Mammary microvascular endothelial cell (primary cell): ENCODE measurements at places on chromosomes 7 and 10. TPM values are rescaled to one million over a fixed set of nuclear protein-coding genes. Genes with fewer than 3 reads are reported as not detected.

ELMO1 gene
- total RNA-seq, result 13.6 and 20.4 TPM in 2 replicates

ITGA8 gene
- total RNA-seq, result 0.44 and 0.53 TPM in 2 replicates

ARMC3 gene
- not detected in 2 replicates for total RNA-seq

CPN1 gene
- not detected in 2 replicates for total RNA-seq

CALCR gene
- not detected in 2 replicates for total RNA-seq

ZNF679 gene
- total RNA-seq, result not detected in 2 replicates

OR6B1 gene
- not detected in 2 replicates for total RNA-seq

INMT gene
- total RNA-seq, result 0.27 and 0.64 TPM in 2 replicates

MSANTD7 gene
- total RNA-seq, result 9.7 and 10.8 TPM in 2 replicates
